Activated CD4-positive, alpha-beta T cell treated with anti-CD3 and anti-CD28 coated beads, Interleukin-2, amount 50 U/mL, for 48 hours (primary cell): ENCODE measurements at places on chromosomes 13 and 19.

- DNase-seq, result peak; percentile 13
Observed at GRCh38 chr13:48531416-48532255, 1.2 kb downstream of the RCBTB2 start.

GRCh38 chr19:34243876-34244578 is 10.3 kb upstream of the GARRE1 start:
- no peak for DNase-seq

DNA sequence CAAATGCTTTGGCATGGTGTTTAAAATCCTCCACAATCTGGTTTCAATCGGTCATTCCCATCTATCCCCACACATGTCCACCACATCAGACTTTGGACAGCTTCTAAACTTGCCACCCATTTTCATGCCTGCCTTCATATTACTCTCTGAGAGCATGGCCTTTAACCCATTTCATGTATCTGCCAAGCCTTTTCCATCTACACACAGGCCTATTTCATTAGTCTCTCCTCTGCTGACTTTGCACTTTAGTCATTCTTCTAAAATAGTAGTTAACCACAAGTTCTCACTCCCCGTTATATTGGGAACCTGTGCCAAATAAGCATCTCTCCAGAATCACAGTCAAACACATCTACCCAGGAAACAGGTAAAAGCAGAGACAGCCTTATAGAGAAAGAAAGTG is 142.2 kb downstream of the MZT1 start:
- DNase-seq, result no peak

- no peak for DNase-seq
Observed at GRCh38 chr19:55346725-55347441, 7.2 kb downstream of the KMT5C start.

- DNase-seq, result no peak
Observed at GRCh38 chr19:55400281-55401087, 7.1 kb downstream of the UBE2S start.
